KG1 (cell line): ENCODE measurements at places on chromosomes 2 and 18.

- DNase-seq, result no peak
Observed at GRCh38 chr2:218002143-218002844, 501 bp downstream of the TNS1 start.

DNA sequence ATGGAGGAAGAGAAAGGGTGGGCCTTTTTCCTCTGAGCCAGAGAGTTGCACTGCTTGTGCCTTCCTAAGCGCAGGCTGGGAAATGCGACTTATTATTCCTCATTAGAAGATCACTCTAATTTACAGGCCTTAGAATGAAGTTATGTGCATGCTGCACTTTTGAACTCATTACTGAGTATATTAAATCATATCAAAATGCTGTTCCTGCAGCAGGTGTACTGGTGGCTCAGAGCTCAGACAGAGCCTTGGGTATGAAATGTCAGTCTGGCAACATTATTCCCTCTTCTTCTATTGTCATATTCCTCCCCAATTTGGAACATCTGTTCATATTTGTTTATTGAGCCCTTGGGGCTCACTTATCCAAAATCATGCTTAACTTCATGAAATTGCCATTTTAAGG lies 85.5 kb downstream of the ADCYAP1 start:
- no peak for DNase-seq

- no peak for DNase-seq
Observed at GRCh38 chr2:203396667-203397066, 68.5 kb downstream of the ABI2 start.

DNA sequence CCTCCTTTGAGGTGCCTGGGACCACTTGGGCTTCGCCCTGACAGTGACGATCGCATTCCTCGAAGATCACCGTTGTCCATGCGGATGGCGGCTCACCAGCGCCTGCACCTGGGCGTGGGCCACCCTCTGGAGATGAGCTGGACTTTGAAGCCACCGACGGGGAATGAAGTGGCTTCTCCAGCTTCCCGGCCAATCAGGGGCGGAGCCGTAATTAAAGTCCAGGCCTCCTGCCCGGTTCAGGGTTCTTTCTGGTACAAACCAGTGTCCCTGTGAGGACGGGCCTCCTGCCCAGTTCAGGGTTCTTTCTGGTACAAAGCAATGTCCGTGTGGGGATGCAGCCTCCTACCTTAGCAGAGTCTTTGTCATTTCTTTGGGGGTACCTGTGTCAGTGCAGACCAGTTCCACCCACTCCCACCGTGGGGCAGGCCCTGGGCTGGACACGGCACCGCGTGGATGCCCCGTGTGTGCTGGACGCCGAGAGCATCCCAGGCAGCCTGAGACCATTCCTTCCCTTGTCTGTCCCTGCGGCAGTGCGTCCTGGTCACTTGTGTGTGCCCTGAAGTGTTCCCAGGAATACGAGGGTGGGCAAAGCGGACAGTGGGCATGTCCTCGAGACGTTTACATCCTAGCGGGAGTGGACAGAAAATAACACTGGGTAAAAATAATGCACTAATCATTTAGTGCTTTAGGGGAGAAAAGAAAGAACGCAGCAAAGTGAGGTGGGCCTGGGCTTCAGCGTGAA lies 55.0 kb downstream of the KCNG2 start:
- no peak for DNase-seq
